ENCODE measurements at places on chromosomes 2 and 18. TPM values are rescaled to one million over a fixed set of nuclear protein-coding genes. Genes with fewer than 3 reads are reported as not detected.

DNA sequence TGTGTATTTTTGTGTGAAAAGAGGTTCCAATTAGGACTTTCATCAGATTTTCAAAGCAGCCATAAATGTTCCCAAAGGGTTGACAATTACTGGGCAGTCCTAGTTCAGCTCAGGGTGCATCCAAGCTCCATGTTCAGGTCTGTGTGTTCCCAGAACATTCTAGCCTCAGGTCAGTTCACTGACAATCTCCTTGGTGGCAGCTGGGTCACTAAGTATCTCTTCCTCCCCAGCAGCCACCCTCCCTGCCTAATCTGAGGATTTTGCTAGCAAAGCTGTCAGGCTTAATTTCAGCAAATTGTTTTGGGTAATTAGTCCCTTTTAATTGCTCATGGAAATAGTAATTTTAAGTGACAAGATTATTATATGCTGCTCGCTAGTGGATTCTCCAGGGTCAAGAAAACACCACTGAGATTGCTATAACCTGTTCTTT is 29.8 kb downstream of the UPP2 start:
- no peaks in the 10 kb centered on the region for H3K36me3 ChIP-seq
- no peaks in the 10 kb centered on the region for H3K4me1 ChIP-seq
- no peaks in the 10 kb centered on the region for H3K27me3 ChIP-seq
- H3K4me3 ChIP-seq: no peak overlapping the region
- no peak for DNase-seq
- peak overlapping the region; percentile 91 for H3K27ac ChIP-seq

- peak overlapping the region; percentile 71 for H3K27ac ChIP-seq
- no peak overlapping the region for H3K4me3 ChIP-seq
- DNase-seq: peak; percentile 73
- H3K27me3 ChIP-seq: no peaks in the 10 kb centered on the region
These were observed 269.4 kb downstream of the LOXHD1 start for GRCh38 chr18:46387441-46388131.

- H3K4me3 ChIP-seq: no peak overlapping the region
- no peaks in the 10 kb centered on the region for H3K27me3 ChIP-seq
- no peaks in the 10 kb centered on the region for H3K36me3 ChIP-seq
- DNase-seq: no peak
- H3K4me1 ChIP-seq: no peaks in the 10 kb centered on the region
These were observed 19.0 kb upstream of the NPAS2 start for GRCh38 chr2:100800915-100801314.

DNA sequence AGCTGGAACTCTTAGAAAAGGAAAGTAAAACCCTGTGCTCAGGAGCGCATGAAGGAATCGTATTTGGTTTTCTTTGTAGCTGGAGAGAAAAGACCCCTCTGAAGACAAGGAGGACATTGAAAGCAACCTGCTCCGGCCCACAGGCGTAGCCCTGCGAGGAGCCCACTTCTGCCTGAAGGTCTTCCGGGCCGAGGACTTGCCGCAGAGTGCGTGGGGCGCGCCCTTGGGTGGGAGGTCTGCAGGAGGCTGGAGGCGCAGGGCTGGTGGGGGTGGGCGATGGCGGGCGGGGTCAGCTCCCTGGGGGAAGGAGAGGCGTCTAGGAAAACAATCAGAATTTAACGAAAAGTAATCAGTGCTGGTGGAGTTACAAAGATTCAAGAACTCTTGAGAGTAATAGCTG is 72.8 kb downstream of the DYSF start:
- no peak overlapping the region for H3K4me3 ChIP-seq
- no peaks in the 10 kb centered on the region for H3K36me3 ChIP-seq
- H3K27me3 ChIP-seq: no peaks in the 10 kb centered on the region
- H3K27ac ChIP-seq: no peak overlapping the region
- no peak for DNase-seq

DNA sequence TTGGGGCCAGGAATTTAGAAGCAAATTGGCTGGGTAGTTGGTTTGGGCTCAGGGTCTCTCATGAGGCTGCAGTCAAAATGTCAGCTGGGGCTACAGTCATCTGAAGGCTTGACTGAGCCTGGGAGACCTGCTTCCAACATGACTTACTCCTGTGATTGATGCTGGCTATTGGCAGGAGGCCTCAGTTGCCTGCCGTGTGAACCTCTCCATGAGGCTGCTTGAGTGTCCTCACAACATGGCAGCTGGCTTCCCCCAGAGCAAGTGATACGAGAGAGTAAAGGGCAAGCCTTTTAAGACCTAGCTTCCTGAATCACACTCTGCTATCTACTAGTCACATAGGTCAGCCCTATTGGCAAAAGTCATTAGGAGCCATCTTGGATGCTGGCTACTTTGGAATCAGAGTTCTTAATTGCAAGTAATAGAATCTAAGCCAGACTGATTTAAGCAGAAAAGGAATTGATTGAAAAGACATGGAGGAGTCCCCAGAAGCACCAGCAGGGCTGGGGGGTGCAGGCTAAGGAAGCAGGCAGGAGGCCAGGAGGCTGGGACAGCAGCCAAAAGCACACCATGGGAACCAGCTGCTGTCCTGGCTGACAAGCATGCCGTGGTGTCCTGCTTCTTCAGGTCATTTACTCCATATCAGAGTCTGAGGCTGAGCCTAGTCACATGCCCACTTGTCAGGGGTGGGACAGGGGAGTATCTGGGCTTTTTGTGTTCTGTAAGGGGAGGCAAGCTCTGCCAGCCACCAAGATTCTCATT is 7.8 kb upstream of the GIGYF2 start:
- DNase-seq: no peak
- no peak overlapping the region for H3K4me3 ChIP-seq
- peaks cover 4% of the 10 kb centered on the region for H3K4me1 ChIP-seq
- no peaks in the 10 kb centered on the region for H3K27me3 ChIP-seq
- H3K36me3 ChIP-seq: no peaks in the 10 kb centered on the region

DNA sequence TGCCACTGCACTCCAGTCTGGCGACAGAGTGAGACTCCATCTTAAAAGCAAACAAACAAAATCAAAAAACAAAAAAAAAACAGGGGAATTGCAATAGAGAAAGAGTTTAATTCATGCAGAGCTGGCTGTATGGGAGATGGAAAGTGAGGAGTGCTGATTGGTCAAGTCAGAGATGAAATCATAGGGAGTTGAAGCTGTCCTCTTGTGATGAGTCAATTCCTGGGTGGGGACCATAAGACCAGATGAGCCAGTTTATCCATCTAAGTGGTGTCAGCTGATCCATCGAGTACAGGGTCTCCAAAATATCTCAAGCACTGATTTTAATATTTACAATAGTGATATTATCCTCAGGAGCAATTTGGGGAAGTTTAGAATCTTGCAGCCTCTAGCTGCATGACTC is 45.3 kb downstream of the FRZB start:
- no peak overlapping the region for H3K27ac ChIP-seq
- peaks cover 4% of the 10 kb centered on the region for H3K4me1 ChIP-seq
- no peaks in the 10 kb centered on the region for H3K27me3 ChIP-seq
- H3K4me3 ChIP-seq: no peak overlapping the region

- H3K27me3 ChIP-seq: no peaks in the 10 kb centered on the region
- no peaks in the 10 kb centered on the region for H3K4me1 ChIP-seq
- no peaks in the 10 kb centered on the region for H3K36me3 ChIP-seq
- no peak overlapping the region for H3K4me3 ChIP-seq
These were observed 28.6 kb downstream of the TGFA start for GRCh38 chr2:70525032-70525431.

- no peaks in the 10 kb centered on the region for H3K36me3 ChIP-seq
- no peak for DNase-seq
- no peak overlapping the region for H3K27ac ChIP-seq
These were observed 21.0 kb upstream of the EDAR start for GRCh38 chr2:109009920-109010610.

DNA sequence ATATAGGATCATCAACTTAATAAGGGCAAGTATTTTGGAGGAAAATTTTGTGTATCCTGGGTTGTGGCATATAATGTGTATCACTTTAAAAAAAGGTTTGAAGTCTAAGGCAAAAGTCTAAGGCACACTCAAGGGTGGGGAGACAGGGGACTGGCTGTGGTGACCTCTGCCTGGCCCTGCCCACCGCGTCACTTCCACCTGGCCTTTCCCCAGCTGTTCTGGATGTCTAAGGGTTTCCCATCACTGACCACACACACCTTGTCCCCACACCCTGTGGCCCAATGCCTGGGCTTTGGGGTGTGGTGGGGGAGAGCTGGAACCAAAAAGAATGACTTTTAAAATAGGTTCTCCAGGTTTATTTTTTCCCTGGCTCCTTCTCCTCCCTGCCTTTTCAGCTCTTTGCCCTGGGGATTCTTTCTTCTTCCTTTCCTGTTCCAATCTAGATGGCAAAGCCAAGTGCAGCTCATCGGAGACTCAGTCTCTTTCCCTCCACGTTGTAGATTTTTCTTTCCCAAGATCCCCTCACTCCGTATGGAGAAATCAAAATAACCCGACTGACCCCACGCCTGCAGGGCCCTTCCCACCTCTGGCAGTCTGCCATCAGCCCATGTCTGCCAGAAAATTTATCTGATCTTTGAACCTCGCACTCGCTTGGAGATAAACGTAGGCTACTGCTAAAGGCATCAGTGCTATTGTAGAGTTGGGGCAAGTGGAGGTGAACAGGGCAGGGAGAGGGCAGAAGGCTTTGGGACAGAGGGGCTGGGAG is 257.2 kb downstream of the DYSF start:
- no peaks in the 10 kb centered on the region for H3K27me3 ChIP-seq
- no peaks in the 10 kb centered on the region for H3K4me1 ChIP-seq
- no peak overlapping the region for H3K4me3 ChIP-seq

DNA sequence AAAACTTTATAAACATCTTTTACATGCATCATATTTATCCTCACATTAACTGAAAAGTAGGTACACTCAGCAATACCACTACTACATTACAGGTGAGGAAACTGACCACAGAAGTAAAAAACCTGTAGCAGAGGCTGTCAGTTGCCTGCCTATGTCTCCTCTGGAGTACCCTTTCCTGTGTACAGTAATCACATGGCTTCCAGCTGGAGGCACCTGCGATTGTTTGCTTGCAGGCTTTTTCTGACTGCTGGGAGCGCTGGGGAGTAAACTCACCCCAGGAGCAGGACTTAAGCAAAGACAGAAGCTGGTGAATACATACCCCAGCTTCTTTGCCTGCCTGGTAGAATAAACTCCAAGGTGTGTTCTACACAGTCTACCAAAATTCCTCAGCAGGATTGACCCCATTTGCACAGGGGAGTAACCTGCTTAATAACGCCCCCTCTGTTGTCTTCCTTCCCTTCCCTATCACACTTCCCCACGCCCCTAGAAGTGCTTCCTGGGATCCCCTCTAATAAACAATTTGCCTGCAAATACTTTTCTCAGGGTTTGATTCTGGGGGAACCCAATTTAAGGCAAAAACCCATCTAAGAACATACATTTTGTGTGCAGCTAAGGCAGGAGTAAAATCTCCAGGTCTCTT is 138.9 kb downstream of the PTH2R start:
- DNase-seq: peak; percentile 28
- H3K4me1 ChIP-seq: peaks cover 4% of the 10 kb centered on the region
- peak overlapping the region; percentile 75 for H3K4me3 ChIP-seq
- H3K27ac ChIP-seq: no peak overlapping the region

- DNase-seq: no peak
- H3K27ac ChIP-seq: no peak overlapping the region
- H3K4me3 ChIP-seq: no peak overlapping the region
- H3K36me3 ChIP-seq: no peaks in the 10 kb centered on the region
- no peaks in the 10 kb centered on the region for H3K27me3 ChIP-seq
These were observed 3.6 kb downstream of the MZT2A start for GRCh38 chr2:131488306-131489205.

GRCh38 chr2:100119235-100119634 is 23.2 kb downstream of the AFF3 start:
- H3K27ac ChIP-seq: no peak overlapping the region
- no peaks in the 10 kb centered on the region for H3K4me1 ChIP-seq
- no peaks in the 10 kb centered on the region for H3K36me3 ChIP-seq
- no peak for DNase-seq

DNA sequence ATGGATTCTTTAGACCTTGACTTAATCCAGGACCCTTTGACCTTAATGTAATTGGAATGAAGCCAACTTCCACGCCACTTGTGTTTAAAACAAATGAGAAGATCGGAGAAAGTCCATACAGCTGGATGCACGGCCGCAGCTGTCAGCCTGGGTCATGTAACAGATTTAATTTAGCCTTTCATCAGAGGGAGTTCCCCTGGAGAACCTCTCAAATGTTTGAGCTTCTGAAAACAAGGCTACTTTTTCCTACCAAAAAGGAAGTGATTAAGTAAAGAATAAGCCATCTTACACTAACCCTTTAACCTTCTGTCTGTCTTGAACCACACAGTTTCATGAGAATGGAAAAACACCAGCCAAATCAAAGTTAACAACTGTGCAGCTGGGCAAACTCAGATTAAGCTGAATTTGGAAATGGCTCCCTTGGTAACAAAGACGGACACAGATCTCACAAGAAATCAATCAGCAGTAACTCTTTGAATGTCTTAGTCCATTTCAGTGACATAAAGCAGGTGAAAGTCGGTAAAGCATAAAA is 103.6 kb downstream of the DOCK10 start:
- DNase-seq: peak; percentile 39
- H3K27ac ChIP-seq: no peak overlapping the region
- no peaks in the 10 kb centered on the region for H3K27me3 ChIP-seq
- H3K4me1 ChIP-seq: no peaks in the 10 kb centered on the region

- no peaks in the 10 kb centered on the region for H3K36me3 ChIP-seq
- no peak overlapping the region for H3K27ac ChIP-seq
- no peaks in the 10 kb centered on the region for H3K27me3 ChIP-seq
- no peaks in the 10 kb centered on the region for H3K4me1 ChIP-seq
- no peak overlapping the region for H3K4me3 ChIP-seq
These were observed 41.2 kb upstream of the GCFC2 start for GRCh38 chr2:75751824-75752468.

- no peaks in the 10 kb centered on the region for H3K27me3 ChIP-seq
- no peak overlapping the region for H3K27ac ChIP-seq
- no peak overlapping the region for H3K4me3 ChIP-seq
- peaks cover 5% of the 10 kb centered on the region for H3K36me3 ChIP-seq
- no peak for DNase-seq
These were observed 93.3 kb downstream of the TGFA start for GRCh38 chr2:70460333-70460732.

- H3K36me3 ChIP-seq: no peaks in the 10 kb centered on the region
- DNase-seq: no peak
- H3K27me3 ChIP-seq: no peaks in the 10 kb centered on the region
- H3K4me1 ChIP-seq: no peaks in the 10 kb centered on the region
- no peak overlapping the region for H3K4me3 ChIP-seq
These were observed 7.1 kb downstream of the ADCY3 start for GRCh38 chr2:24912986-24913385.

KCNE4 gene
- 4.2 TPM for total RNA-seq

DNAJC5G gene
- not detected for total RNA-seq

SP140 gene
- total RNA-seq: 7.3 TPM

C1GALT1C1L gene
- total RNA-seq: 1.9 TPM

RUFY4 gene
- 0.69 TPM for total RNA-seq
